ENCODE measurements at places on chromosomes 12 and 14.

- no peak for DNase-seq
Observed at GRCh38 chr14:70934084-70934483, 26.8 kb downstream of the PCNX1 start.

- no peak for DNase-seq
Observed at GRCh38 chr12:65775720-65776119, 48.6 kb upstream of the HMGA2 start.

DNA sequence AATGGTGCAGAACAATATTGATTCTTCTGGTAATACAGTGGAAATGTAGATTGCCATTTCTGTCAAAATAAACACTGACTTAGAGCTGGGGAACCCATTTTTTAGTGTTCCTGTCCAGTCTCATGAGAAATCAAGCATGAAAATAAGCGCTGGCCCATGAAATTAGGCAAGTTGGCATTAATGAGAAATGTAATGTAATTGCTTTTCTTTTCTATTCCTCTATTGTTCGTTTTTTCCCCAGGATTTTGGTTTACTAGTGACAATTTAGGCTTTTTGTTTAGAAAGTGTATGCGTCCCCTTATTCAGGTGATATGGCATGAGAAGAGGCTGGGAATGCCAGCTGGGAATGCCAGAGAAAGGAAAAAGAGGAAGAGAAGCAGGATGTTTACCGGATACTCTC lies 64.4 kb upstream of the KICS2 start:
- DNase-seq = no peak

DNA sequence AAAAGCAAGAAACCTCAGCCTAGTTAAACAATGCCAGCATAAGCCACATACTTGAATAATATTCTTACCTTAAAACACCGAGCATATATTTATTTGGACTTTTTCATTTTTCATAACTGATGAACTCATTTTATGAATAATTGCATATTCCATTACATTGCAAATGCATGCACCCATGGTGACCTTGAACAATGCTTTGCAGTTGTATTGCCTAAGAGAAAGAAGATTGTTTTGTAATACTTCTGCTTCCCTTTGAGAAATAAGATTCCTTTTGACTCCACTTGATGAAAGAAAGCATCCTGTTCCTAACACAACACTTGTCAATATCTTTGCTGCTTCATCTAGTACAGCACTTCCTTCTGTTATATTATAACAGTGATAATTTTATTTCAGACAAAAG lies 1182.2 kb downstream of the FLRT2 start:
- DNase-seq = no peak

DNA sequence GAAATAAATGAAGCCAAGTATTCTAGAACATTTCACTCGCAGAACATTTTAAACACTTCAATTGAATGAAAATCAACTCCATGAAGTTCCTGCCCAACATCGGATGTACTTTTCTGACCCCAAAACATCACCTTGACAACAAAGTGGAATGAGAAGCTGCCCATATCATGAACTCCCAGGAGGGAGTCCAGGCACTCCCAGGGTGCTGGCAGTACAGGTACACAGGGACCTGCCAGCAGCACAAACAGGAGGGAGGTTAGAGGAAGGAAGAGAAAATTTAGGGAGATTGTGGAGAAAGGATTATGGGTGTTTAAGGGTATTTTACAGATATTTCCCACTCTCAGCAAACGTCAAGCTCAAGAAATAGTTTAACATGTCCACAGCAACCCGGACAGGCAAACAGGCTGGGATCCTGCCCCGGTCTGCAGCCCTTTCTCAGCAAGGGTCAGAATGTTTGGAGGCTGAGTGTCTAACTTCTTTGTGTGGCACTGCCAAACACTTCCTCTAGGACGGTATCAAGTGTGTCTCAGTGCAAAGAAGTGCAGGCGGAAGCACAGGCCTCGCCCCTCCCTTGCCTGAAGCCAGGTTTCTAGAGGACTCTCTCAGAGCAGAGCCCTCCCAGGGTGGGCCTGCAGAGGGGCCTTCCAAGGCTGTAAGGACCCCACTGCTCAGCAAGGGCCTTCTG lies 72.2 kb downstream of the SETD3 start:
- no peak for DNase-seq

GRCh38 chr12:29148911-29149690 lies at the start of gene FAR2:
Gene FAR2 (plus strand): TSS chr12:29149278. CDS start chr12:29270450, 121,172 bp downstream.
- DNase-seq = no peak

DNA sequence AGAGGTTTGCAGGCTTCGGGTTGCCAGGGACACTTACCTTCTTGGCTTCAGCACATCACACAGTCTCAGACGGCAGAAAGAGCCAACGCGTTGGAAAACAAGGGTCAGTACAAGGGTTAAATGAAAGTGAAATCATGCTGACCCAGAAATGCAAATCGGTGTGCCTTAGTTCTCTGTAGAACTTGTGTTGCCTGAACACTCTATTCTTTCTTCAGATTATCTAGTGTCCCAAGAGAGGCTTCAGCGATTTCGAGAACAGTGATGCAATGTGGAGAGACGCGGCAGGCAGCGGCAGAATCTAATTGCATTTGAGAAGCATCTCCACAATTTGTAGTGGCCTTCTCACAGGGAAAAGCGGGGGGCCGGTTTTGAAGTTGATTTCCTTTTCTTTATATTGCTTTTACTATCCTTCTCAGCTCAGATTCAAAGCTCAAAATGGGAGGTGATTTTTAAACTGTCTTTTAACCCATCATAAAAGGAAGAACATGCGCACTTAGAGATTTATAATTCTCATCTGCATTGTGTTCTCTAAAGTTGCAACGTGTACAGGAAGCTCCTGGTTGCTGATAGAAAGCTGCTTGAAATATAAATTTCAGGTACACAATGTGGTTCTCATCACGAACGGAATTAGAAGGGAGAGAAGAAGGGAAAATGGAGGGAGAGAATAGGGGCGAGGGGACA lies 67.8 kb upstream of the EGLN3 start:
- no peak for DNase-seq

GRCh38 chr12:114687802-114688201 lies 3.8 kb upstream of the TBX3 start:
- no peak for DNase-seq

DNA sequence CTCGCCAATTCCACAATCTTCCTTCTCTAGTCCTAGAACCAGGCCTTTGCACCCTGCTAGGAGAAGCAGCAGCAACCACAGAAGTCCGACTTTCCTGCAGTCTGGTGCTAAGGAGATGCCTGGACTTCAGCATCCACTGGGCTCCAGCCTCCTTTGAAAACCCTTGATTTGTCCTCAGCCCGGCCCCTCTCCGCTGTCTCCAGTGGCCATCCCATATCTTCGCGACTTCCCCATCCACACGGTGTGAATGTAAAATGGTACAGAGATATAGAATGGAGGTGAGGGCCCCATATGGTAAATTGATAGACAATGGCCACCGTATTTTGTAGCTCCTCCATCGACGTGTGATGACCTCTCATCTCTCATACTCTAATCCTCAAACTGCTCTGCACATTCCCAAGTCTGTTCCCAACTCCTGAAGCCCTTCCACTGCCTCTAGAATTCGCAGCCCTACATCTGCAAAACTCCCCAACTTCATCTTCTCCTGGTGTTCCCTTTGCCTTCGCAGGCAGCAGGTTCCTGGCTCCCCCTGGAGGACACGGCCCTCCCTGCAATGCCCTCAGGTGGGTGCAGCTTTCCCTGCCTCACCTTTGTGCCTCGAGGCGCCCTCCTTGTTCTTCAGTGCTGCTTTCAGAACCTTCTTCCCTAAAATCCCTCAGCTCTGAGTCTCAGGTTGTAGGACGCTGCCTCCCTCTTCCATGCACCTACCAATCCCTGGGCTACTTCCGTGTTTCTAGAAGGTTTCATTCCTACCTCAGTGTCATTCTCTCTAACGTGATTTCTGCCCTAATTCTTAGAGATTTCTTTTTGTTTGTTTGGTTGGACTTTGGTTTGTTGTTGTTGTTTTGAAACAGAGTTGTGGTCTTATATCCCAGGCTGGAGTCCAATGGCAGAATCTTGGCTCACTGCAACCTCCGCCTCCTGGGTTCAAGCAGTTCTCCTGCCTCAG lies 36.7 kb downstream of the TMBIM6 start:
- DNase-seq = no peak

- no peak for DNase-seq
Observed at GRCh38 chr14:80784820-80785219, 156.7 kb downstream of the CEP128 start.

- no peak for DNase-seq
Observed at GRCh38 chr14:73125746-73126145, 10.6 kb upstream of the PSEN1 start.

DNA sequence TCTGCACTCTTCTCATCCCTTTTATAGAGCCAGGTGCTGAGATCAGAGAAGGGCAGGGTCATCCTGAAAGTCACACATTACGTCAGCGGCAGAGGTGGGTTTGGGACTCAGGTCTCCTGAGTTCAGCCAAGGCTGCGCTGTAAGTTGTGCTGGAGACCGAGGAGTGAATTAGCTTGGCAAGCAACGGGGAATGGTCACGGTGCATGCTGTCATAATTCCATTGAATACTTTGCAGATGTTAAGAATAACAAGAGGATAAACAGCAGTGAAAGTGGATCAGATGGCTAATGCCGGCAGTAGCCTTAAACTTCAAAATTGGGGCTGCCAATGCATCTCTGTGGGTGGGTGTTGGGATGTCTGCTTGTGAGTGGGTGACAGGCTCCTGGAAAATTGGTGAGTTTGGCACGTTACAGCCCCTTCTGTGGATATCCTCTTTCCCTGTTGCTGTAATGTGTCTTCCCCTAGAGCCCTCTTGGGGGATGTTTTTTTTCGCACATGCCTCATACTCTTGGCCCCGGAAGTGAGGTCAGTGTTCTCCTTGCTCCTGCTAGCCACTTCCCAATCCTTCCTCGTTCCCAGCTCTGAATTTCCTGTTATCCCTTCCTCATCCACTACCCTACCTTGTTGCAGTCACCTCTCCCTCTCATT lies 287.1 kb upstream of the SRRM4 start:
- no peak for DNase-seq

GRCh38 chr12:12032260-12032791 lies 38.4 kb upstream of the BCL2L14 start:
- DNase-seq = no peak

DNA sequence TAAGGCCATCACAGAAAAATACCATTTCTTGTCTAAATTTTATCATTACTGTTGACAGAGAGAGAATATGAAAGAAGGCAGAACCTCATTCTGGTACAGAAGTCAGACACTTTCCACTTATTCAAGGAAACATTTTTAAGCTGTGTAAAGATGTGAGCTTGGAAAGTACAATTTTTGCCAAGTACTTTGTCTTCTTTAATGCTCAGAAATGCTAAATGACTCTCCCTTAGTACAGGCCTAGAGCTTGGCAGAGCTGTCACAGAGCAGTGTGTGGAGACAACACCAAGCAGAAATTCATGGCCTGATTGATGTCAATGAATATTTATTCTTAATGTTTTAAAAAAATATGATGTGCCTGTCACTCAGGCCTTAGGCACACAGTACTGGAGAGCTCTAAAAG lies 20.7 kb downstream of the NT5DC3 start:
- DNase-seq = no peak

- DNase-seq = no peak
Observed at GRCh38 chr12:131104463-131105350, 151.0 kb downstream of the ADGRD1 start.

GRCh38 chr12:125683748-125684381 lies 618.6 kb downstream of the AACS start:
- DNase-seq = no peak

DNA sequence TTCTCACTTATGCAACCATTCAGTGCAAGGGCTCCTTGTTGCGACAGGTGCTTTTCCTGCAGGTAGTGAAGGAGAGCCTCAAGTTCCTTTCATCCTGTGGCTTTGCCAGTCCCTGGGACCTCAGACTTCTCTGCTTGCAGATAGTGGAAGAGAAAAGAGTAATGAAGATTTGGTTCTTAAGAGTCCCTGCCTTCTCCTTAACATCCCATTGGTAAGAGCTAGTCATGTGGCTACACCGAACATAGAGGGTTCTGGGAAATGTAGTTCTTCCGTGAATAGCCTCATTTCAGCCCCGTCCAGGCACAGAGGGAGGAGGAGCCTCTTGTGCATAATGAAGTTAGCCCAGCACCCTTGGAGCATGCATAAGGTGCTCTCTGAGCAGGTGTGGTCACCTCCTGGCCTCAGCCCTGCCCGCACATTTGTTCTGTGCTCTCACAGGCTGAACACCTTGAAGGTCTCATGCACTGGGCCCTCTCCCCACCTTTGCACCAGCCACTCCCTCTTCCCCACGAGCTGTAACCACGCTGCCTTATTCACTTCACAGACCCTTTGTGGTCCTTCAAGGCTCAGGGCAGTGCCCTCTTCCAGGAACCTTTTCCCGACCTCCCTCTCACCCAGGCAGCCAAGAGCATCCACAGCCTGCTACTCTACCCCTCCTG lies 134.0 kb downstream of the BCL11B start:
- no peak for DNase-seq

- DNase-seq = no peak
Observed at GRCh38 chr12:96131230-96131788, 62.9 kb upstream of the ELK3 start.

DNA sequence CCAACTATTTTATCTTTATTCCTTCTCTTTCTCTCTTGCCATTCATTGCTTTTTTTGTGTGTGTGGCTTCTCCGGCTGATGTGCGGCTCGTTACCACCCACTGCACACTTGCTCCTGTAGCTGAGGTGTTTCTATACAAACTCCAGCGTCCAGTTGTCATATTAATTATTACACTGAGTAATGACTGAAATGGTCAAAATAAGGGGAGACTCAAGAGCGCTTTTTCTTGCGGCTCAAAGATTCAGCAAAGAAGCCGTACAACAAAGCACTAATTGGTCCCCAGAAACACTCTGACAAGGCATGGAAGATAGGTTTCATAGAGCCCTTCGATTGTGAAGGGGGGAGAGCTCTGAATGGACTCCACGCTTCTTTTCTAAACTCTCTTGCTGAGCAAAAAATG lies 5.6 kb upstream of the ASCL1 start:
- DNase-seq = no peak

DNA sequence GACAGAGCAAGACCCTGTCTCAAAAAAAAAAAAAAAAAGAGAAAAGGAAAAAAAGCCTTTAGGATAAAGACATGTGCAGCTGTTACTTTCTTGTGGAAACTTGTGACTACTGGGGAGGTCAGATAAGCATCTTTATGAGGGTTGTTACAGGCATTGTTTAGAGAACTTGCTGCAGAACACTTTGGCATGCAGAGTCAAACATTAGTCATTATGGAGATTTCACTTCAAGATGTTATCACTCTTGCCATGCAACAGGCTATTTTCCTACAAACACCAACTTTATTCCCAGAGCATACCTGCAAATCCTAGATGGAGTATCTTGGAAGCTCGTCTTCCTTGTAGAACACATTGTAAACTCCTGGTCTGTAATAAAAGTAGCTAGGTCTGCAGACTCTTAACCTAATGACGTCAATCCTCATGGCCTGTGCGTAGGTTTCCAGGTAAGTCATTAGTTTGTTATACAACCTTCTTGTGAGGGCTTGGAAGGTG lies 36.3 kb upstream of the WDR89 start:
- no peak for DNase-seq

- no peak for DNase-seq
Observed at GRCh38 chr12:49867570-49868341, 24.9 kb upstream of the BCDIN3D start.

GRCh38 chr14:95025218-95025617 lies 132.1 kb downstream of the DICER1 start:
- no peak for DNase-seq

GRCh38 chr12:92158796-92159439 lies 13.3 kb upstream of the BTG1 start:
- no peak for DNase-seq

Data from esophagus squamous epithelium (tissue), 5 donors.